CD8-positive, alpha-beta memory T cell (primary cell): ENCODE measurements at places on chromosomes 7 and 10. TPM values are rescaled to one million over a fixed set of nuclear protein-coding genes. Genes with fewer than 3 reads are reported as not detected.

GRCh38 chr7:25844102-25844870 lies 307.7 kb upstream of the NFE2L3 start:
- no peak overlapping the region for H3K27ac ChIP-seq
- H3K4me3 ChIP-seq, result no peak overlapping the region
- H3K36me3 ChIP-seq, result no peaks in the 10 kb centered on the region
- H3K27me3 ChIP-seq, result no peaks in the 10 kb centered on the region

Gene CTAGE8
- 0.77 TPM for total RNA-seq

GRCh38 chr10:11603741-11604140 lies 7.7 kb downstream of the USP6NL start:
- H3K36me3 ChIP-seq, result no peaks in the 10 kb centered on the region
- peak overlapping the region; percentile 20 for H3K27ac ChIP-seq
- peaks cover 10% of the 10 kb centered on the region for H3K4me1 ChIP-seq
- H3K4me3 ChIP-seq, result no peak overlapping the region
- H3K27me3 ChIP-seq, result no peaks in the 10 kb centered on the region

DNA sequence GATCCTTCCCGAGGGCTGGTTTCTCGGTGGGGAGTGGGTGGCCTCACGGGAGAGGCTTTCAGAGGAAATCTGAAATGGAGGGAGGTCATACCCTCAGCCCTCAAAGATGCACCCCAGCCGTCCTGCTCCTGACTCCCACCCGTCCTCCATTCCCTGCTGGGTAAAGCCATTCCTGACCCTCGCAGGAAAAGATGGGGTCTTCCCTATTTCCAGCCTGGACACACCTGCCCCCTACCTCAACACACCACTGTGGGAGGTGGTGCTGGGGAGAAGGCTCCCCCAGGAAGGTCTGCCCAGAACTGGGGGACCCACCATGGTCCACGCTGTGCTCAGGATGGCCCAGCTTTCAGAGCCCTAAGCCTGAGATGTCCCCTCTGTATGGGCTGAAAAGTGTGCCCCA lies 86.9 kb downstream of the CHST15 start:
- H3K27me3 ChIP-seq, result no peaks in the 10 kb centered on the region
- no peak overlapping the region for H3K27ac ChIP-seq
- no peaks in the 10 kb centered on the region for H3K36me3 ChIP-seq
- H3K4me1 ChIP-seq, result no peaks in the 10 kb centered on the region
- no peak for DNase-seq
- H3K4me3 ChIP-seq, result no peak overlapping the region

Gene CTAGE6
- 0.60 TPM for total RNA-seq
